ENCODE measurements at places on chromosomes 3 and 15.

DNA sequence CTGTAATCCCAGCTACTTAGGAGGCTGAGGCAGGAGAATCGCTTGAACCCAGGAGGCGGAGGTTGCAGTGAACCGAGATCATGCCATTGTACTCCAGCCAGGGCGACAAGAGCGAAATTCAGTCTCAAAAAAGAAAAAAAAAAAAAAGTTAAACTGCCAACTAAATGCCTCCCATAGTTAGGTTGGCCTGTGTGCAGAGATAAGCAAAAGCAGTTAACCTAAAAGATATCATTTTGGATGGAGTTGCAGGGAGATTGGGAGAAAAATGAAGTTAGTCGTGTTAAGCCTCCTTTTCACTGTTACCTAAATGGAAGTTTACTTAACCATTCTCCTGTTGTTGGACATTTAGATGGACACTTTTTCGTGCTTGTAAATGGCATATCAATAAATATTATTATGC is 11.4 kb upstream of the FETUB start:
- DNase-seq = no peak

DNA sequence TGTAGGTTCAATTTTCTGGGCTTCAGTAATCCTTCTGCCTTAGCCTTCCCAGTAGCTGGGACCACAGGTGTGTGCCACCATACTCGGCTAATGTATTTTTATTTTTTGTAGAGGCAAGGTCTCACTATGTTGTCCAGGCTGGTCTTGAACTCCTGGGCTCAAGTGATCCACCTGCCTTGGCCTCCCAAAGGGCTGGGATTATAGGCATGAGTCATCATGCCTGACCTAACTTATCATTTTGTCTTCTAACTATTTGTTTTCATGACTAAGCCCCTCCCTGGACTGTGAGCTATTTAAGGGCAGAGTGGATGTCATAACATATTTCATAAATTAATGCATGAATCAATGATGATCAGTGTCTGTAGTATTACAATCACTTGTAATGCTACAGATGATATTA is 56.1 kb upstream of the PIAS1 start:
- DNase-seq = no peak

GRCh38 chr3:181454451-181455027 is 257.2 kb upstream of the SOX2 start:
- DNase-seq = no peak

- DNase-seq = no peak
These were observed 29.3 kb upstream of the TPM1 start for GRCh38 chr15:63013052-63013808.

DNA sequence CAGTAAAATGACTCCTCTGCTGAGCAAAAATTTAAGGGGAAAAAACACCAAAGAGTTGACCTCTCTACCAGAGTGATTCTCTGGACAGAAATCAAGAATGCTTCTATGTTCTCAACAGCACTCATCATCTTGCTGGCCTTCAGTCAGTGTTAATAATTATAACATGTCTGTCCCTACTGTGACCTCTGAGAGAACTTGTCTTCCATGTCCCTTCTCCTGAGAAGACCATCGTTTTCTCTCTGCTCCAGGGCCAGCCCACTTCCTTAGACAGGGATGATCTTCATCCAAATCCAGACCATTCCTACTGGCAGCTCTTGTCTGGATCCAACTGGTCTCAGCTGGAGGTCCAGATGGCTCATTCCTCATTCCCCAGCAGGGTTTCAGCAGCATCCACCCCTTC is 139.0 kb upstream of the NECTIN3 start:
- no peak for DNase-seq

DNA sequence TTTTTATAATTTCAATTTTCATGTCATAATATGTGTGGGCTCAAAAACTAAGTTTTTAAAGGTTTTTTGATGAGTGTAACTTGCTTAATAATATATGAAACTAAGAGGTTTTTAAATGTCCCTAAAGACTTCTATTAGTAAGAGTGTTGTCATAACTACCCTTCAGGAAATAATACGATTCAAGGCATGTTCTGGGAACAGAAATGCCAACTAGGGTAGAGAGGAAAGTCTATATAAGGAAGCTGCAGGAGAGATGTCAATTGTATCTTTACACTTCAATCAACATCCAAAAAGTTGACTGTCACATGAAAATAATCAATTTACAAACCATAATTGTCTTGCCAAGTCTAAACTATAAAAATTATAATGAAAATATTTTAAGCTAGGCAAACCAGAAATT is 76.3 kb downstream of the SMARCC1 start:
- DNase-seq = no peak

DNA sequence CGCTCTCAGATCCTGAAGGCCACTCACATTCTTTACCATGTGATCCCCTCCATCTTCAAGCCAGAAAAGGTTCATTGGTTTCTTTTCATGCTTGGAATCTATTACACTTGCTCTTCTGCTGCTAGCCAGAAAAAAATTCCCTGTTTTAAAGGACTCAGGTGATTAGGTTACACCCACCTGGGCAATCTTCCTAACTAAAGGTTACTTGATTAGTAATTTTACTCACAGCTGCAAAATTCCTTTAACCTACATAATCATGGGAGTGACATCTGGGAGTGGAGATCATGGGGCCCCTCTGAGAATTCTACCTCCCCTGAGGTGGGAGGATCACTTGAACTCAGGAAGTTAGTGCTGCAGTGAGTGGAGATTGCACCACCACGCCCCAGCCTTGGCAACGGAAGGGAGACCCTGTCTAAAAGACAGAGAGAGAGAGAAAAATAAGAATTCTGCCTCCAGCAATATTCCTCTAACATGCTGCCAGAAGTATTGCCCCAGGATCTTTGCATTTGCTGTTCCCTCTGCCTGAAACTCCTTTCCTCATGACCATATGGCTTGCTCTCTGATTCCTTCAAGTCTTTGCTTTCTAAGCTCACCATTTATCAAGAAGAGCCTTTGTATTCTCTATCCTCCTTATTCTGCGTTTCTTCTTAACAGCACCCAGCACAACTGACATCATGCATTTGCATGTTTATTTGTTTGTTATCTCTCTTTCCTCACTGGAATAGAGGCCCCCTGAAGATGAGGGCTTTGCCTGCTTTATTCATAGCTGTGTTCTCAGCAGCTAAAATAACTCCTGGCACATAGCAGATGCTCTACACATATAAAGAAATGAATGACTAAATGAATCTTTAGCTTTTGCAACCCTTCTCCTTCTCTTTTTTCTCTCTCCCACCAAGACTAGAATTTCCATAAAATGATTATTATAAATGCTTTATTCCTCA is 68.2 kb downstream of the EDEM1 start:
- no peak for DNase-seq

GRCh38 chr3:138441742-138442141 is 7.3 kb downstream of the ESYT3 start:
- DNase-seq = no peak

DNA sequence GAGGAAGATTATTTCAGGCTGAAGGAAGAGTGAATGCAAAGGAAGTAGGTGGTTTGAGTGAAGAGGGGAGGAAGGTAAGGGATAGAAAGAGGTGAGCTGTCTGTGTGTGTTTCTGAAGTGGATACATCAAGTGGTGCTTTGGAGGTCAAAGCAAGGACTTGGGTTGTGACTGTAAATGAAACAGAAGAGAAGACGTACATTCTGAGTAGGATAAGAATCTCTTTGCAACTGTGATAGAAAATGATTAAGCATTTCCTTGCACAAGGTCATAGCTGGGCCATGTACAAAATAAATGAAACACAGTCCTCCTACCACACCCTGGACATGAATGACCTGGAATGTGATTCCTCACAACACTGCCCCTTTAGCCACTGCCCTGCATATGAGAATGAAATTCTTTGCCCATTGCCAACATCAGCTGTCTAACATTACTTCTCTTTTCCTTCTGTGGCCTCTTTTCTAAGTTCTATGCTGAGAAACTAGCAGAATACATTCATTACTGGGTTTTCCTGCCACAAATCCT is 28.3 kb upstream of the MINDY4B start:
- no peak for DNase-seq

- DNase-seq = no peak
These were observed 99.8 kb downstream of the NSUN3 start for GRCh38 chr3:94162700-94163099.

GRCh38 chr15:39874890-39875549 is 45.0 kb downstream of the GPR176 start:
- no peak for DNase-seq

DNA sequence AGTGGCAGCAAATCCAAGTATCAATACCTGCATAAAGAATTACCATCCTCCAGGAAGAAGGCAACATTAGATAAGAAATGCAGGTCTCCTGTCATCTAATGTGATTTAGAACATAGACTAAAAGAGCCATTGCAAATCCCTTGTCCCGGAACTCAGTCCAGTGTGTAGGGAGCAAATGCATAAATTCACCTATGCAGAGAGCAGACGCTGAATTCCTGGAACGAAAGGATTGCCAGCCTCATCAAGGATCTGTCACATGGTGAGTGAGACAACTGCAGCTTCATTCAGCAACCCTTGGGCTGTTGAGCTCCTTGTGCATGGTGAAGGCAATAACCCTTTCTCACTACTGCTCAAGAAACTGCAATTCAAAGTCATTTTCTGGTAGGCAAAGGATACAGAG is 696.8 kb upstream of the CFAP20DC start:
- no peak for DNase-seq

DNA sequence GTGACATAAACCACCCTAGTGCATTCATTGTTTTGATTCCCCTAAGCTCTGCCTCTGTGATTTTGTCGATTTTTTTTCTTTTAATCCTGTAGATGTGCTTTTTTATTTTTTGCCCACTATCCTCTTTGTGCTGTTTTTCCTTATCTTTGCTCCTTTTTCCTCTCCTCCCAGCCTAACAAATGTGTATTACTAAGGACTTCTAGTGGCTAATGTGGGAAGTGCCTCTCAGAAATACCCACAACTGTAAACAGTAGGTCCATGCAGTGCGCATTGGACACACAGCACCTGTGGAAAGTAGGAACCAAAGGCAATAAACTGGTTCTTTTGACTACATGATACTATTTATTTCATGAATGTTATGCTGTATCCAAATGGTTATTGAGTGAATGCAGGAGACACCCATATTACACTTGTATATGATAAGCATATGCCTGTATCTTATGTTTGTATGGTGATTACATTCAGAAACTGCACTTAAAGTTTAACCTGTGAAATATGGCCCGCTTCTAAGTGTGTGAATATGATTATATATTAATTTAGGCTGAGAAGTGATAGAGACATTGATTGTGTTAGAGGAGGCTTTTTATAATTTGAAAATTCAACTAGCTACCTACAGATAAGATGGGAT is 147.8 kb downstream of the PLCL2 start:
- DNase-seq = no peak

DNA sequence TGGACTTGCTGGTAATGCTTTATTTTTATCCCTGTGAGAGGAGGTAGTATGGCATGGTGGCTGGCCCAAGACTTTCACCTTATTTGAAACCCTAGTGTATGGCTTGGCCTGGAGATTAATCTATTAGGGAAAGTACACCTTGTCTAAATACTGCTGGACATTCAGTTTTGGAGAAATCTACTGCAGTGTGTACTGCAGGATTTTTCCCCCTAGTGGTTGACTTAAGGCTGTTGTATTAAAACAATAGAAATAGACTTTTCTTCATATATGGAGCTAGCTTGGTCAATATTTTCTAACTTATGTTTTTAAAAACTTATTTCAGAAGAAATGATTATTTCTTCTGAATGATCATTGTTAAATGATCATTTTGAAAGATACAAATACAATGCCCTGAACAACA is 13.9 kb upstream of the SLITRK3 start:
- DNase-seq = no peak

- DNase-seq = no peak
These were observed 492 bp upstream of the HIGD1A start for GRCh38 chr3:42804831-42805132.

DNA sequence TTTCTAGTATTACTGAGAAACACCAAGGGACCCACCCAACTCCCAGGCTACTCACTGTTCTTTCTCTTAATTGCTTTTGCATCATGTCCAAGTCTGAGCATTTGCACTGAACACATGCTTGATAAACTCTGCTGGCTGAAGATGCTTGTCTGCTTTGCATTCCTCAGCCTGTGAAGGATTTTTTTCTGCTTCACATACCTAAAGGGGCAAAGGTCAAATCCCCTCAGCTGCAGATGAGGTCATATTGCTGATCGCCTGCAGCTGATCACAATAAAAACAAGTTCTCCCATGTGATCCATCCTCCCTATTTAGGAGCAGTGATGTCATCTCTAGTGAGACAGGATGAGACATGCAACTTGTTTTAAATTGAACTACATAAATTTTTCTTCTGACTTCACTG is 84.6 kb upstream of the DCBLD2 start:
- peak; percentile 87 for DNase-seq

DNA sequence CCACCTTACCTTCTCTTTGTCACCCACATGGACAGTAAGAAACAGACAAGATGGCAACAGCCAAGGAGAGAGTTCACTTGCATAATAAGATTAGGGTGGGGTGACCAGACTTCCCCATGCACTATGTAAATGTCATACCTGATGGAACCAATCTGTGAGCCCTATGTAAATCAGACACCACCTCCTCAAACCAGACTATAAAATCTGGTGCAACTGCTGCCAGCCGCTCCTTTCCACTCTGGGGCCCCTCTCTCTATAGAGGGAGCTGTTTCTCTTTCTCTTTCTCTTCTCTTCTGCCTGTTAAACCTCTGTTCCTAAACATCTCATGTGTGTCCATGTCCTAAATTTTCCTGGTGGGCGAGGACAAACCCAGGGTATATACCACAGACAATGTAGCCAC is 405.5 kb upstream of the CNTN4 start:
- DNase-seq = no peak

GRCh38 chr3:177405191-177405672 is 207.9 kb upstream of the TBL1XR1 start:
- no peak for DNase-seq

DNA sequence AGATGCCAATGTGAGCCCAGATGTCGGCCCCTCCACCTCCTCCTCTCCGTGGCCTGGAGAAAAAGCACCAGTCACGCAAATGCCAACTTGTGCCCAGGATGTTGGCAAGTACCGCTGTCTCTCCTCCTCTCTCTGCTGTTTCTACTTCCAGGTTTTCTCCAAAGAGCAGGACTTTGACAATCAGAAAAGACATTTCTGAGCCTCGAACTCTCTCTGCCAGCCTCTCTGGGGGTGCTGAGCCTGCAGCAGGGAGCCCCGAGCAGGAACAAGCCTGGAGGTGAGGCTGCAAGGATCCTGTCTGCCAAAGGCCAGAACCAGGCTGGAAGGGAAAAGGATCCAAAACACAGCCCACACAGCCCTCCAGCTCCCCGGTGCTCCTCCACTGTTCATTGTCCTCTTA is 89.7 kb downstream of the SEC22A start:
- DNase-seq = no peak

DNA sequence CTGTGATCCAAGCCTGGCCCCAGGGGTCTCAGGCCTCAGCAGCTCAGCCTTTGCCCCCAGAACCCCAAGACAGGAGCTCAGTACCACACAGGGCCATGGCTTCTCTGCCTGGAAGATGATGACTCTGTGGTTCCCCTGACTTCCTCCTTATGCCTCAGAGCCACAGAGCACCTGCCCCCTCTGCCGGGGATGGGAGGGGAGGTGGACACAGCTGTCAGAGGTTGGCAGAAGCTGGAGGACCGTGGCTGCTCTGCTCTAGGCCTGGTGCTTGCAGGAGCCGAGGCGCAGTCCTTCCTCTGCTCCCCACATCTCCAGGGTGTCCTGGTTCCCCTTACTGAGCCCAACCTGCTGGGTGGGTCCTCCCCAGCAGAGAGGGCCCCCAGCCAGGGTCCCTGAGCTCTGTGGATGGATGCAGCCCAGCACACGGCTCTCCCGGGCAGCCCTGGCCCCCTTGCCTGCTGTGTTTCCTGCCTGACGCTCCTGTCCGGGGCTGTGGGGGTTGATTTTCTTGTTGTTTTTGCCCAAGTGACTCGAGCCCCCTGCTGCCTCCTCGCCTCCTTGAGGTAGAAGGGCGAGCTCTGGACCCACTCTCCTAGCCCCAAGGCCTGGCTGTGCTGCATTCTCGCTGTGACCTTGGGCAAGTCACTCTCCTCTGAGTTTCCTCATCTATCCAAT is 36.6 kb downstream of the PSTPIP1 start:
- DNase-seq = no peak

Data from ELF-1 (cell line).